CD4-positive, alpha-beta T cell treated with Interleukin-2 at 100 ng/mL for 4 hours (primary cell): ENCODE measurements at places on chromosomes 6 and 20.

DNA sequence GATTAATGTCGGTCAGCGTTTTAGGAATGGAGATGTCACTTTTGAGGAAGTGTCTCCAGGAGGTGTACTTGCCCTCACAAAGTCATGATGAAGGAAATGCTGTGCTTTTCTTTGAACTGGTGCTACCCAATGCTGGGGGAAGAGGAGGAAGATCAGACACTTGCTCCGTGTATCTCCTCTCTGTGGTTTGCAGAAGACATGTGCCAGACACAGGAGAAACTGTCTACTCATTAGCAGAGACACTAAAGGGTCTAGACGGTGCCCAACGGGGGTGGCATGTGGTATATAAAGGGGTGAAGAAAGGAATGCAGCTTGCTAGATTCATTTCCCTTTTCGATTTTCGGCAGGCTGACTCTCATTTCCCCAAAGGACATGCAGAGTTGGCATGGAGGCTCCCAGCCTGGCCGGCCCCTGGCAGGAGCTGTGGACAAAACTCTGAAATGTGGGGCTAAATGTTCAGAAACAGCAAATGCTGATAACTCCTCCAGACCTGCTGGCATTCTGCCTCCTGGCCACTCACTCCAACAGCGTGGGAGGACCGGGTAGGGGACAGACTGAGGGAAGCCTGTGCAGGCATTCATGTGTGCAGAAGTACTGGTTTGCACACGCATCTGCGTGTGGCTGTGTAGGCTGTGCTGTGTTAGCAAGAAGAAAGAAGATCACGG is 59.6 kb upstream of the QKI start:
- DNase-seq: no peak

DNA sequence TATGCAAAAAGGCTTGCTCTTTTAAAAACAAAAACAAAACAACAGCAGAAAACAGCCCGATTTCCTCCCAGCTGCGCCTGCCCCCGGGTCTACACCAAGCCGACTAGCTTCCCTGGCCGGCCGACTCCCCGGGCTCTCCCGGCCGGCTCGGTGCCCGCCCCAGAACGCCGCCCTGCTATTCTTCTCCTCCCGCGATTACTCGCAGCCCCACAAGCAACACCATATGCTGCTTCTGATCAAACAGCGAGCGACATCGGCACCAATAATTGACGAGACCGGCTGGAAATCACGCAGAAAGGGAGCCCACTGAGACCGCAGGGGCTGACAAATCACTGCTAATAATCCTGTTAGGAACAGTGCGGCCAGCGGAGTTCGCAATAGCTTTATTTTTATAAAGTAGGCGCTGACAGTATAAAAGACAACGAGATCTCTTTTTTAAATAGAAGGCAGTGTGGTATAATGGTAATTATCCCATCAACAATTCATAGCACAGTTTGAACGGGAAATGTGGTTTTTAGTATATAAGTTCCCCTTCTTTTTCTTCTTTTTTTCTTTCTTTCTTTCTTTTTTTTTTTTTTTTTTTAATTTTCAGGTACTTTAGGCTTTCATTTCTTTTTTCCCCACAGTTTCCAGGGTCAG is 3.3 kb downstream of the SIM1 start:
- no peak for DNase-seq

- no peak for DNase-seq
Measured at GRCh38 chr6:56649053-56649769, 6.5 kb upstream of the DST start.

GRCh38 chr6:125546841-125547251 is 202.6 kb upstream of the HEY2 start:
- no peak for DNase-seq

DNA sequence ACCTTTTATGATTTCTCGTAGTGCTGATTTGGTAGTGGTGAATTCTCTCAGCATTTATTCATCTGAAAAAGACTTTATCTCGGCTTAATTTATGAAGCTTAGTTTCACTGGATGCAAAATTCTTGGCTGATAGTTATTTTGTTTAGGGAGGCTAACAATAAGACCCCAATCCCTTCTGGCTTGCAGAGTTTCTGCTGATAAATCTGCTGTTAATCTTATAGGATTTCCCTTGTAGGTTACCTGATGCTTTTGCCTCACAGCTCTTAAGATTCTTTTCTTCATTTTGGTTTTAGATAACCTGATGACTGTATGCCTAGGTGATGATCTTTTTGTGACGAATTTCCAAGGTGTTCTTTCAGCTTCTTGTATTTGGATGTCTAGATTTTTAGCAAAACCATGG is 388.7 kb downstream of the UTRN start:
- no peak for DNase-seq

DNA sequence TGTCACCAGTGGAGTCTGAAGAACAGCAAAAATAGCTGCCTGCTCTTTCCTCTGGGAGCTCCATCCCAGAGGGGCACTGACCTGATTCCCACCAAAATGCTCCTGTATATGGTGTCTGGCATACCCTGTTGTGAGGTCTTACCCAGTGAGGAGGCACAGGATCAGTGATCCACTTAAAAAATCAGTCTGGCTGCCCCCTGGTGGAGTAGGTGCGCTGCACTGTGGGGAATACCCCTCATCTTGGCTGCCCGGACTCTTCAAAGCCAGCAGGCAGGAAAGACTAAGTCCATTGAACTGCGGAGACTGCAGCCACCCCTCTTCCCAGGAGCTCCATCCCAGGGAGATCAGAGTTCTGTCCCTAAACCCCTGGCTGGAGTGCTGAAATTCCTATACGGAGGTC is 230.9 kb upstream of the HTR1E start:
- DNase-seq: no peak
